ENCODE measurements at places on chromosomes 1 and 21. TPM values are rescaled to one million over a fixed set of nuclear protein-coding genes. Genes with fewer than 3 reads are reported as not detected.

DNA sequence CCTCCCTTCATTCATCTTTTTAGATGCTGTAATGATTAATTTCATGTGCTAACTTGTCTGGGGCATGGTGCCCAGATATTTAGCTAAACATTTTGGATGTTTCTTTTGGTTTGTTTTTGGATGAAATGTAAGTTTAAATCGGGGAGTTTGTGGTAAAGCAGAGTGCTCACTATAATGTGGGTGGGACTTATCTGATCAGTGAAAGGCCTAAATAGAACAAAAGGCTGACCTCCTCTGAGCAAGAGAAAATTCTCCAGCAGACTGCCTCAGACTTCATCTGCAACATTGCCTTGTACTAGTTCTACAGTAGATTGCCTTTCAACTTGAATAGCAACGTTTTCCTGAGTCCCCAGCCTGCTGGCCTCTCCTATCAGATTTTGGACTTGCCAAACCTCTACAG lies 183.6 kb downstream of the S1PR1 start:
- no peak for DNase-seq

GRCh38 chr1:42322577-42322976 lies 12.5 kb downstream of the FOXJ3 start:
- no peak for DNase-seq

DNA sequence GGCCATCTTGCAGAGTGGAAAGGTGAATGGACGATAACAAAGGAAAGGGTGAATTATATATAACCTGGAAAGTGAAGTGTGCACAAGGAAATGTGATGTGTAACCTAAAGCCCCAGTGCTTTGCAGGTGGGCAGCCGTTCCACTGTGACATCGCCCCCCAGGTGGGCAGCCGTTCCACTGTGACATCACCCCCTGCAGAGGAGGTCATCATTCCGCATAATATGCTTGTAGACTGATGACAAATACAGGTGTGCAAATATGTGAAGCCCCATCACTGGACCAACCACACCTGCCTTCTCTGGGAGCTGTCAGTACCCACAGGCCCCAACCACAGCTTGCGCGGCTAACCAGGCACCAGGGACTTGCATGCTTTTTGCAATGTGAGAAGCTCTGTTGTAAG lies 4.7 kb upstream of the ZNF496 start:
- no peak for DNase-seq

GRCh38 chr1:205928317-205928716 lies 14.9 kb downstream of the SLC26A9 start:
- DNase-seq = no peak

Gene NR1I3
- not detected for total RNA-seq

Gene PCP4L1
- not detected for total RNA-seq
